CD4-positive, alpha-beta T cell treated with Interleukin-15 for 1 hour (primary cell): ENCODE measurements at places on chromosomes 4 and X.

DNA sequence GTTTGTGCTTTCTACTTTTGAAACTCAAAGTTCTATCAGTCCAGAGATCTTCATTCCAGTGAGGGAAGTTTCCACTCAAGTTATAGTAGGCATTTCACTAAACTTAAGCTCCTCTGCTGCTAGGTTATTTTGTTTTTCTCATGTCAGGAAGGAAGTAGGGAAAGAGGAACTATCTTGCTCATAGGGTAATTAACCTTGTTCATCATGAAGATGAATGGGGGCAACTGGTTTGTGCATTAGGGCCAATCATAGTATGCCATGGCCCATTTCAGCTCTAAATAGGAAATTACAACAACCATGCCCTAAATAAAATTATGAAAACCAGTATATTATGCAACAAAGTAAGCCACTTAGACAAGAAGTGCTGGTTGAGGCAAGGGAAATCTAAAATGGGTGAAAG is 804.7 kb upstream of the NDST4 start:
- no peak for DNase-seq

DNA sequence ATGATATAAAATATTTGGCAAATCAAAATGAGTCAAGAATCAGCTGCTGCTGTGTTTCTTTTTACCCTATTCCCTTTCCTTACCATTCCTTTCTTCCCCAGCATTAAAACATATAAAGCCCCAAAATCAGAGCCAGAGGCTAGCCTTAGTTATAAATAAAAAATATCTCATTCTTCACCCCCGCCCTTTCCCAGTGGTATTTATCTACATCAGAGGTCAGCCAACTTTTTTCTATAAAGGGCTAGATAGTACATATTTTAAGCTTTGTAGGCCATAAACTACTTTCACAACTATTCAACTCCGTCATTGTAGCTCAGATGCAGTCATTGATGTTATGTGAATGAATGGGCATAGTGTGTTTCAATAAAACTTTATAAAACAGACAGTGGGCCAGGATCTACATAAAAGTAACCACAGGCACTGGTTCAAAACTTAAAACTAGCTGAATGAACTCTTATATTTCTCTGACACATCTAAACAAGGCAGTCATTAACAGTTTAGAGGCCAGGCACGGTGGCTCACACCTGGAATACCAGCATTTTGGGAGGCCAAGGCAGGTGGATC is 30.5 kb upstream of the TCEANC start:
- no peak for DNase-seq

GRCh38 chr4:184747034-184747830 is 13.3 kb upstream of the CENPU start:
- DNase-seq, result no peak

DNA sequence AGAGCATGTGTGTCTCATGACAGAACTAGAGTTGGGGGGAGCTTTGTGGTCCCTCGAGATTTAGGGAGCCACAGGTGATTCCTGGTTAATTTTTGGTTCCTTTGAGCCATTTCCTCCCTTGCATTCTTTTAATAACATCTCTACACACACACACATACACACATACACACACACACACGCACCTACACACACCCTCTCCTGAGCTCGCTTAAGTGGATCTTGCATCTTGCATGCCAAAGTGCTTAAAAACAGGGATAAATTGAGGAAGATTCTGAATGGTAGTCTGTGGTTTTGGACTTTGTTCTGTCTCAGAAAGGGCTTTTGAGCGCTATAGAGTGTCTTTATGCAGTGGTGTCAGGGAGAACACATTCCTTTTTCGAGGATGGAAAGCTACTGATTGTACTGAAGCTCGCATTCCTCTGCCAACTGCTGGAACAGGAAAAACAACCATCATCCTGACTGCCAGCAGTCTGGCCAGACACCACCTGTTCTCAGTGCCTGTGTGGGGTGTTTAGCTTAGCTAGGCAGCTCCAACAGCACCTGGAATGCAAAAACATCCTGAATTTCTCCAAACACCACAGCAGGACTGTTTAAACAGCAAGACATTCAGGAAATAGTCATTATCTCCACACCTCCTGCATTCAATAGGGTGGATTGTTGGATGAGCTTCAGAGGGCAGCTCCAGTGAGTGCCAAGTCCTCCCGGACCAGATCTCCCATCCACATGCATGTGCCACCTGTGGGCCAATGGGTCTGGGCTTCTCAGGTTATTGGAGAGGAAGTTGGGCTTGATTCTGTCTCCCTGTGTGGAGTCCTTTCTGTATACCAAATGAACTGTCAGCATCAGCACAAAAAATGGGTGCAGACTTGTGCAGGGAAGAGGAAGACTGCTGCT is 21.9 kb upstream of the IGFBP7 start:
- no peak for DNase-seq

- no peak for DNase-seq
Observed at GRCh38 chr4:80313627-80314026, 21.9 kb upstream of the CFAP299 start.

GRCh38 chr4:100632163-100632562 is 114.3 kb upstream of the EMCN start:
- no peak for DNase-seq

DNA sequence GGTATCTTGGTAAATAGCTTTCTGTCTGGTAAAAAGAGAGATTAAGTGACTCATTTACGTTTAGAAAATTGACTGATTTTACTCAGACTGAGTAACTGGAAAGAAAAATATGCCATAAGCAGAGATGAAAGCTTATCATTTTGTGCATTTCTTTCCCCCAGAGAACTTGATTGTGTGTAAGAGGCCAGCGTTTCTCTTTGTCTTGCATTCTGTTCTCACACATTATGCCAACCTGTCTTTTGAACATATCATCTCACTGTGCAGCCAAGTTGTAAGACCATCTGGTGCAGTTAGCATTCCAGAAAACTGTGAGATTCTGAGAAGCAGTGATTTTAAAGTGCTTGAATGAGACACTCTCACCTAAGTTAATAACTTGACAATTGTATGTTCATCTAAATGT is 651.3 kb downstream of the TECRL start:
- DNase-seq, result no peak

- DNase-seq, result peak; percentile 65
Observed at GRCh38 chrX:15686818-15687685, 22.4 kb upstream of the CLTRN start.

- DNase-seq, result no peak
Observed at GRCh38 chr4:68319040-68319439, 30.9 kb downstream of the YTHDC1 start.

DNA sequence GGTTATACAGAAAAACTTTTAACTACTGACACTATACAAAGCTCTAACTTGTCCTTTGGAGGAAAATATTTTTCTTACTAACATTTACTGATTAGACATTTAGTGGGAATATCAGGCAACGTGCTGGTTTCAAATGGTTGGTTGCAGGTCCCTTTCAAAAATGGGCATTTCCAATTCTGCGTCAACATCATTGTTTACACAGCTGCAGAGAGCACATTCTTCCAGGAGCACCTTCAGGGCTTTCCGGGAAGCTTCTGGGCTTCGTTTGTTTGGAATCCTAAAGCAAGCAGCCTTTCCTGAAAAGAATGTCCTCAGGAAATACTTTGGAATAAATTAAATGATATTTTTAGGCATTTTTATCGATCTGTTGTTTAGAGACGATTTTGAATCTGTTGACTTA is 289.7 kb downstream of the TRIML1 start:
- DNase-seq, result no peak

DNA sequence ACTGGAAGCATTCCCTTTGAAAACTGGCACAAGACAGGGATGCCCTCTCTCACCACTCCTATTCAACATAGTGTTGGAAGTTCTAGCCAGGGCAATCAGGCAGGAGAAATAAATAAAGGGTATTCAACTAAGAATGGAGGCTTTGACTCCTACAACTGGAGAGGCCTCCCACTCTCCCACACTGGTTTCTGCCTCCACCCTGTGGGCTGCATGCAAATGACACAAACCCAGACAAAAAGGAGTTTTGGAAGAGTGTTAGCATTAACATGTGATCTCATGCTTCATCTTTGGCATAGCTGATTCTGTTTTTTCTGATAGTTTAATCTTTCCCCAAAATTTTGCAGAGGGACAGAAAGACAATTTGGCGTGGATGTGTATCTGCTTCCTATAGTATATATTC is 80.8 kb upstream of the IQCM start:
- DNase-seq, result no peak

DNA sequence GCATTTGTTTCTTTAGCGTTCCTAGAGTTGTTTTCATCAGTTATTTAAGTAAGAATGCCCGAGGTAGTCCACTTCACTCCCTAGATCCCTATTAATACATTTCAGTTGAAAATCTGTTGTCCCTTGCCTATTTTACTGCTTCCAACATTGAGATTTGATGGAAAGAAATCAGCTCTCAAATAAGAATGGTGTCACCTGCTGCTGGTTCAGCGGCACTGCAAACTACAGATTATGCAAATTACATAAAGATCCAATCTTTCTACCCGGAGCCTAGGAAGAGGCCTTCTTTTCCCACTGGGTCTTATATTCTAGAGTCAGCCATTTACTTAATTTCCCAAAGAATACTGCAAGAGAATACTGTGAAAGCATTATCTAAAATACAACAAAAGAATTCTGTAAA is 597.6 kb upstream of the MAGEB2 start:
- no peak for DNase-seq

- no peak for DNase-seq
Observed at GRCh38 chrX:130676861-130677260, 226.1 kb downstream of the ENOX2 start.

- DNase-seq, result no peak
Observed at GRCh38 chr4:14848229-14848628, 154.1 kb upstream of the CPEB2 start.

DNA sequence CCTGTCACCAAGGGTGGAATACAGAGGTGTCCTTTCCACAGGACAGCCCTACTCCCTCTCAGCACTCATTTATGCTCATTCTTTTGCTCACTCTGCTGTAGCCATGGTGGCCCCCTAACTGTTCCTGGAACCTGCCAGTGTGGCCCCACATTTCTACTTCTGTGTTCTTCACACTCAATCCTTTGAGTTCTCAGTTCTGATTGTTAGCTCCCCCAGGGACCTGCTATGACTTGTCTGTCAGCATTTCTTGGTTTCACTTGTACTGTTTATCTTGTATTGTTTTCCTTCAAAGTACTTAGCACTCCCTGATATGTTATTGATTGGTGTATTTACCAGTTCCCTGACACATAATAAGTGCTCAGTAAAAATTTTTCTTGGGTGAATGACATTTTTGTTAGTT is 14.9 kb downstream of the VBP1 start:
- DNase-seq, result no peak

GRCh38 chrX:130080791-130081367 is 29.4 kb downstream of the ELF4 start:
- no peak for DNase-seq

DNA sequence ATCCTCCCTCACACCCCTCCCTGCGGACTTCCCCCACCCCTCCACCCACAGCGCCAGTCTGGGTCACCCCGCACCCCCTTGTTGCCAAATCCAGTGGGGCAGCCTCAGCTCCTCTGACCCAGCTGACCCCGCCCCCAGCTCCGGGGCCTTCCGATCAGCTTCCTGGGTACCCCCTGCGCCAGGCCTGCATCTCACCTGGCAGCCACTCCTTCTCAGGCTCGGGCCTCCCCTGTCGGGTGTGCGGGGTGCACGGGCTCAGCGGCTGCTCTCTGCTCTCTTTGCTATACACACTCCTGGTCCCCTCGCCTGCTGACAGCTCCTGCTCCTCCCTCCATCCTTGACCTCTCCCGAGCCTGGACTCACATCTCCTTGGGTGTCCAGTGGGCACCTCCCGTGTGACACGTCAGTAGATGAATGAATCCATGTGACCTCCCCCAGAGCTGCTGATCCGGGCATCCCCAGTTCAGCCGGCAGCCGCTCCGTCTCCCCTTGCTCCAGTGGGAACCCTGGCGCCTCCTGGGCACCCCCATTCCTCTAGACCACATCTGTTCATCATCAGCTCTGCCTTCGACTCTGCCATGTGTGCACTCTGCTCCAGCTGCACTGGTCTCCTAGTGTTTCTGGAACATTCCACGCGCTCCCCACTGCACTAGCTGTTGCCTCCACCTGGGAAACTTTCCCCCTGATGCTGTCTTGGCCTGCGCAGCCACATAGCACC is 9.9 kb downstream of the CFAP99 start:
- no peak for DNase-seq

DNA sequence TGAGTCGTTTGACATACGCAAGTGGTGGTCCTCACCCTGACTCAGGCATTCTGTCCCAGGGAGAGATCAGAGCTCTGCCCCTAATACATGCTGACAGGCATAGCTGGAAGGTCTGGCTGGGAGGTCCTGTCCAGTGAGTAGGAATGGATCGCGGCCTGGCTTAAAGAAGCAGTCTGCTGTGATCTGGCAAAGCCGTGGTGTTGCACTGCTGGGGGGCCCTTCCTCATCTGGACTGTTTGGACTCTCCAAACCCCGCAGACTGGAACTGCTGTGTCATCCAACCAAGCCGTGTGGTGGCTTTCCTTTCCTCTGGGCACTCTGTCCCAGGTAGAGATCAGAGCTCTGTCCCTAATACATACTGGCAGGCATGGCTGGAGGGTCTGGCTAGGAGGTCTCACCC is 64.3 kb upstream of the MAGEB16 start:
- DNase-seq, result no peak

DNA sequence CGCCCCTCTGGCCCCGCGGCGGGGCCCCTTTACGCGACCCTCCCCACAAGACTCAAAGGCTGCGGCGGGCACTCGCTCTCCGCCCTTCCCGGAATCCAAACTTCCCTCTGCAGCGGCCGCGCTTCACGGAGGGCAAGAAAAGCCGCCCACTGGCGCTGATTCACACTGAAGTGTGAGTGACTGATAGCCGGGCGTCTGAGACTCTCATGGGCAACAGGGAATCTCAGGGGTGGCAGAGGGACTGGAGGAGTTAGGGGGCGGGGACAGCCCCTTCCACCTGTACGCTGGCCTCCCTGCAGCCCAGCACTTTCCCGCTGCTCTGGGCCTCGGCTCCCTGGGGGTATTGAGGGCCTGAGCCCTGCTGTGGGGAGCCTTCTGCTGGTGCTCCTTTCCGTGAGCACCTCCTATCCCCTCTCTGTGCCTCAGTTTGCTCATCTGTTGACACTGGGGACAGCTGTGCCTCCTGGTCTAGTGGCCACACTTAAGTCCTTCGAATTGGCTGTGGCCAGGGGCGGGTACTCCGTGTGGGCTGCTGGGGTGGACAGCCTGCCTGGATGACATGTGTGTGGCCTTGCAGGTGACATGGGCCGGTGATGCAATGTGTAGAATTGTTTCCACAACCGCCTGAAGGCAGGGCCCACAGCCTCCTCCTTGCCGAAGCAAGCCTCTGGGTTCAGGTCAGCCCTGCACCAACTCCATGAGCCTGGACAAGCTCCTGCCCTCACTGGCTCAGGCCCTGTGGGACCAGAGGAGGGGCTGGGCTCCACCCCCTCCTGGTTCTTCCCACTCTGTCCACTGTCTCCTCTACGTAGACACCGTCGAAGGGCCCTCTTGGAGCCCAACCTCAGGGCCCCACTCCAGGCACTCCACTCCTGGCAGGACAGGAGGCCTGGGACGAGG is 951 bp downstream of the SH3BP2 start:
- peak; percentile 44 for DNase-seq

GRCh38 chr4:134777606-134778005 is 576.0 kb upstream of the PABPC4L start:
- no peak for DNase-seq

- no peak for DNase-seq
Observed at GRCh38 chr4:95674521-95674981, 125.8 kb upstream of the UNC5C start.

GRCh38 chr4:5887361-5888221 is 5.3 kb downstream of the CRMP1 start:
- no peak for DNase-seq

- DNase-seq, result no peak
Observed at GRCh38 chr4:76657443-76657842, 222.4 kb downstream of the SHROOM3 start.
